Stimulated activated CD4-positive, alpha-beta T cell treated with anti-CD3 and anti-CD28 coated beads, Interleukin-2, amount 100 ng/mL, for 48 hours (primary cell): ENCODE measurements at places on chromosomes 6 and 20.

- DNase-seq = no peak
Measured at GRCh38 chr6:132023490-132023889, 72.3 kb upstream of the CCN2 start.

DNA sequence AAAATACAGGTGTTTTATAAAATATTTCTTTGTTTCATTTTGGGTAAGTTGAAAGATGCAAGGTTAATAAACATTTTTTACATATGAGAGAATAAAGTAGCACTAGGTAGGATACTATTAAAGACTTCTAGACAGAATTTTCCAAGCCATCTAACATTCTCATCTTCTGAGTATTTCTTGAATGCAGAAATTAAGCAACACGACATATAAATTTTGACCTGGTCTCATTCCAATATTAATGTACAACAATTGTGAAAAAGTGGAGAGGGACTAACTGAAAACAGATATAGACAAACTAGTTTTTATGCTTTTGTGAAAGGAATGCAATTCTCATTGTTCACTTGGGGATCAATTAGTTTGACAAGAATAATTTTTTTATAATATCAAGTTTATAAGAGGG, 11.5 kb upstream of the FOXO3 start:
- no peak for DNase-seq

DNA sequence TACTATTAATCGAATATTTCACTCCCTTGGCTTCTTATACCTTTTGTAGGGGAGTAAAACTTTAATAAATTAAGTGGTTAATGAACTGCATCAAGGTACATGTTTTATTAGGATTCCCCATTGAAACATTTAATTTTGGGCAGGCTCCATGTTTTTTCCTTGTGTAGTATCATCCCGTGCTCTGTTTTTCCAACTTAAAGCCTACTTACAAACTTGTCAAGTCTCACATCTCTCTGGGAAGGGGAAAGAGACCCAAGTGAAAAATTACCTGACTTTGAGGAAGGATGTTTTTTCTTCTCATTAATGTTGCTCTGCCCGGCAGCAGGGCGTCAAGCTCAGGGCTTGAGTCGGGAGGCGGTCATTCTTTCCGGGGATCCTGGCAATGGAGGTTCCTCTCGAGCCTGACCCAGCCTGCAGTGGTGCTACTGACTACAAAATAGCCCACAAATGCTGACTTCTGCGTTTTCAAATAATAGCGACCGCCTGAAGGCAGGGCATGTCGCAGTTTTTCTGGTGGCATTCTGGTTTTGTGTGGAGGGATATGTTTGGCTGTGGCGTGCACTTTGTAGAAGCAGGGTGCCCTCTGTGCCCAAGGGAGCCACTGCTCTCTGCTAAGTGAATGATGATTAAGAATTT, 2.4 kb downstream of the DSP start:
- DNase-seq = no peak

DNA sequence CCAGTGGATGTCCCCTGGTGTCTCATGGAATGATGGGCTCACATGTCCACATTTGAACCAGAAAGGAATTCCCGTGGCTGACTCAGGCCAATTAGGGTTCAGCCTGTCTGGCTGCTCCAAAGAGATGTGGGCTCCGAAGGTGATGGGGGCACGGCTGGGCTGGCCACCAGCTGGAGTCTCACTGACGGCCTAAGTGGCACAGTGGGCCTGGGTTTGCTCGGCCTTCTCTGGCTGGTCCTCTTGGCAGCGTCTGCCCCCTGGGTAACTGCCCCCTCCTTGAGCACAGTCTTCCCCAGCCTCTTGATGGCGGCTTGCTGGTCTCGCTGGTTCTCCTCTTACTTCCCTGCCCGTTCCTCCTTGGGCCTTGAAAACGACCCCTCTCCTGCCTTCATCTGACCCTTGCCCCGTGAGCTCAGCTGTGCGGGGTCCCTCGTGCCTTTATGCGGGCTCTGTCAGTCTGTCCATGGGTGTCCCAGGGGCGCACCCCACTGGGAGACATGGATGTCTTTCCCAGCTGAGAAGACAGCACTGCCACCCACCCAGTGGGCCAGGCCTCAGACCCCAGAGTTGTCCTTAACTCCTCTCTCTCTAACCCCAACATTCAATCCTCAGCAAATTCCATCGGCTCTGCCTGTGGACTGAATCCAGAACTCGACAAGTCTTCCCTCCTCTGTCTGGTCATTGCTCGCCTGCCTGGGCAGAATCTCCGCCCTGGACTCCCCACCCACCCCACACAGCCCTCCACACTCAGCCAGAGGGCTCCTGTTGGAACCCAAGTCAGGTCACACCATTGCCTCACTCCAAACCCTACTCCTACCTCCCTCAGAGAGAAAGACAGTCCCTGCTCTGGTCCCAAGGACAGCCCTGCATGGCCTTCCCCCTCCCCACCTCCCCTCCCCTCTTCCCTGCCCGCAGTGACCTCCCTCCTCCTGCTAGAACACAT, 78.7 kb downstream of the CEBPB start:
- no peak for DNase-seq

DNA sequence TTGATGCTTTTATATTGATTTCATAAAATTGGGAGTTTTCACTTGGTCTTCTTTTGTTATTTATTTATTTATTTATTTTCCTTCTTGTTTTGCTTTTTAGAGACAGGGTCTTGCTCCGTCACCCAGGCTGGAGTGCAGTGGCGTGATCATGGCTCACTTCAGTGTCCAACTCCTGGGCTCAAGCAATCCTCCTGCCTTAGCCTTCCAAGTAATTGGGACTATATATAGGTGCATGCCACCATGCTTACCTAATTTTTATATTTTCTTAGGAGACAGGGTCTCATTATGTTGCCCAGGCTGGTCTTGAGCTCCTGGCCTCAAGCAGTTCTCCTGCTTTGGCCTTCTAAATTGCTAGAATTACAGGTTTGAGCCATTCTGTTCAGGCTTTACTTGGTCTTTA, 38.3 kb upstream of the MYLK2 start:
- no peak for DNase-seq

- DNase-seq = no peak
Measured at GRCh38 chr6:135088818-135089809, 34.5 kb upstream of the HBS1L start.

DNA sequence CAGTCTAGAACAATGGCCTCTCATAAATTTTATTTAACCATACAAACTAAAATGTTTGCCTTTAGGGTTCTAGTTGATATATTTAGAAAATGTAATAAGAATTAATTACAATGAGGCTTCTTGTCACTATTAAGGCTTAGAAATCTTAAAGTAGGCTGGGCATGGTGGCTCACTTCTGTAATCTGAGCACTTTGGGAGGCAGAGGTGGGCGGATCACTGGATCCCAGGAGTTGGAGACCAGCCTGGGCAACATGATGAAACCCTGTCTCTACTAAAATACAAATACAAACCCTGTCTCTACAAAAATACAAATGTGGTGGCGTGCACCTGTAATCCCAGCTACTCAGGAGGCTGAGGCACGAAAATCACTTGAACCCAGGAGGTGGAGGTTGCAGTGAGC, 99.0 kb upstream of the ADGRF1 start:
- DNase-seq = no peak

DNA sequence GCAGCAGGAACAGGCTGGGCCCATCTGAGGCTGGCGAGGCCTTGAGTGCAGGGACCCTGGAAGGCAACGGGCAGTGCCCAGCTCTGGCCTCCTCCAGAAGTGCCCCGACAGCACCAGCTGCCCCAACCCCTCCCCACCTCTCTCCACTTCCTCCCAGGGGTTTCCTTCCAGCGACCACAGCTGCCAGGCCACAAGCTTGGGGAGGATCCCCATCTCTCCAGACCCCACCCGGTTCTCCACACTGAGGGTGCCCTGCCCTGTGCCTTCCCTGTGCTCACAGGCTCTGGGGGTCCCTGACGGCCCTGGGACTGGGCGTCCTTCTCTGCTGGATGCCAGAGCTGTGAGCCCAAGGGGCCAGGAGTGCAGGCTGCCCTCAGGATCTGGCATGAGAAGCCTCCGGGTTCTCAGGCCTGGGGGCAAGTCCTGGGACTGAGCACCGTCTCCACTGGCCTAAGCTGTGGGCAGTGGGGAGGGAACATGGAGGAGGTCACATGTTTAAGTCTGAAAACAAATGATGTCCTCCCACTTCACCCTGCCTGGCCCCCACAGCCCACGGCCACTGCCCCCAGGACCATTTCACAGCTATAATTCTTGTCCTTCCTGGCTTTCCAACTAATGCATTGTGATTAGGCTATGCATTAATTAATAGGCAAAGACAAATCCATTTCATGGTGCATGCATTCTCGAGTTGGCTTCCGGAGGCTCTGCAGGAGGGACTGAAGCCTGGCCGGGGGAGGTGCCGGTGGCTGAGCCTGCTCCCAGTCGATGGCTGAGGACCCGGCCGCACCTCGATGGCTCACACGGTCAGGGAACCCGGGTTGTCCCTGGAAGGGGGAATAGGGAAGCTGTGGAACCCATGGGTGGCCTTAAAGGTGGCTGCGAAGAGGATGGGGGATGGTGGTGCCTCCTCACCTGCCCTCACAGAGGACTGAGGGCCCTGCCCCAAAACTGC, 24.4 kb downstream of the BHLHE23 start:
- no peak for DNase-seq

GRCh38 chr6:131040866-131041265, 22.2 kb downstream of the EPB41L2 start:
- no peak for DNase-seq

DNA sequence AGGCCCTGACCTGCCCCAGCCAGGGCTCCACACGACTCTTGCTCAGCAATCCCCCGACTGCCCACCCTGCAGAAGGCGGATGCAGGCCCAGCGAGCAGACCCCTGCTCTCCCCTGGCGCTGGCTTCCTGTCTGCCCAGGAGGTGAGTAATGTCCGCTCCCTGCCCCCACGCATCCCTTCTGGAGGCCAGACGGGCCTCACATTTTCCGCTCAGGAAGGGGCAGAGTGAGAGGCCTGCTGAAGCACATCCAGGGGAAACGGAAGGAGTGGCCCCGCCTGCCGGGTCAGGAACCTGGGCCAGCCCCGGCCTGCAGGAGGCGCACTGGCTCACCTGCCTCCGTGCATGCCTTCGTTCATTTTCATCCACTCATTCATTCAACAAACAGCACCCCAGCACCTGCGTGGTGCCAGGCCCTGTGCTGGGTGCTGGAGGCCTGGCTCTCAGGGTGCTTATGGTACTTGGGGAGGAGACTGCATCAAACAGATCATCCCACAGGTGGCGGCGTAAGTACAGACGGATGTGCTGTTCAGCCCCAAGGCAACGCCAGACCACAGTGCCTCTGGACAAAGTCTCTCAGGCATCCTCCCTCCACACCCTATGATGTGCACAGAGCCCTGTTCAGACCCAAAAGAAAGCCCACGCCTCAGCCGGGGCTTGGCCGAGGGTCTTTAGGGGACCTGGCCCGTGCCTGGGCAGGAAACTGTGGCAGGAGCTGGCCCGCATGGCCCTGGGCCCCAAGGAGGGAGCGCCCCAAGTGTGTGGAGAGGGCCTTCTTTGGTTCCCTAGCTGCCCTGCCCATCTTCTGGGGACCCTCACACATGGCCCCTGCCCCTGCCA, 112.1 kb downstream of the ASXL1 start:
- DNase-seq = no peak

DNA sequence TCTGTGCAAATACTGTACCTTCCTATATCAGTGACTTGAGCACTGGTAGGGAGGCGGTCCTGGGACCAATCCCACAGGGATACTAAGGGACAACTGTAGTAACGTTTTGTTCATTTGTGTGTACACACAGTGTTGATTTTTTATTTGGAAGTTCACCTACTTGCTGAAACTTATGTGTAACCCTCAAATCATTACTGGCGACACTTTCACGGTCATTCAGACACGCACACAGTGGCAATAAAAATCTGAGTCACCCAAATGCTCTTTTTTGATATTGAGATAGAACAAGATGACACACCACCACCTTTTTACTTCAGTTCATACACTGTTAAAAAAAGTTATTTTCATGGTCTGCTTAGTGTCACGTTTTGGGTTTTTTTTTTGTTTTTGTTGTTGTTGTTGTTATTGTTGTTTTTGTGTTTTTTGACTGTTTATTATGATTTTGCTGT, 79.8 kb downstream of the QKI start:
- no peak for DNase-seq

DNA sequence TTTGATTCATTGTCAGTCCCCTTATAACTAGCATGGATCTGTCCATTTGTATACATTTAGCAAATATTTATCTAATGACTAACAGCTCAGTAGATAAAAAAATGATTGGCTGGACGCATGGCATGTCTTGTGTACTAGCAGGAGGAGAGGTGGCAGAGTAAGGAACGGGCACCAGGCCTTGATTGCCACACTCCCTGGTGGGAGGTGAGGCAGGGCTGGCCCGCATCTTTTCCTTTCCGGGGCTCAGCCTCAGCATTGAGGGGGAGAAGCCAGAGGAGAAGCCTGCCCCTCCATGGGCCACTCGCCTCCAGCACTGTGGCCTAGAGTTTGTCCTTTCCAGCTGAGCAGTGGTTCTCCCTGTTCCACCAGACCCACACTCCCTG, 84.9 kb upstream of the TMEM181 start:
- DNase-seq = no peak

GRCh38 chr6:144769142-144769541, 484.0 kb downstream of the UTRN start:
- no peak for DNase-seq

DNA sequence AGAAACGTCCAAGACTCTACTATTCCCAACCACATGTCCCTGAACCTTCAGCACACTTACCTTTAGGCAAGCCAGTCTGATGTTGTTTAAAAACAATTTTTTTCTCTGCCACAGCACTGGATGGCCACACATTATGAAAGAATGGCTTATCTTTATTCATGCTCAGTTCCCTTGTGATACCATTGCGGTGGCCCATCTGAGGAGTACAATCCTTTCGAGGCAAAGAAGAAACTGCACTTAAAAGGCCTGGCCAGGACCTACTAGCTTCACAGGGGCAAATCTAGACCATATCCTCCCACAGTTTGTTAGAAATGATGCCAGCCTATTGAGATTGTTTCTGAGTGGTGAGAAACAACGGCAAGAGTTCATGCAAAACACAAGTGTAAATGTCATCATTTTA, 88.4 kb upstream of the PLEKHG1 start:
- DNase-seq = no peak

- DNase-seq = no peak
Measured at GRCh38 chr6:115544765-115545671, 515.7 kb downstream of the FRK start.

- no peak for DNase-seq
Measured at GRCh38 chr20:17210983-17211382, 15.9 kb upstream of the PCSK2 start.

DNA sequence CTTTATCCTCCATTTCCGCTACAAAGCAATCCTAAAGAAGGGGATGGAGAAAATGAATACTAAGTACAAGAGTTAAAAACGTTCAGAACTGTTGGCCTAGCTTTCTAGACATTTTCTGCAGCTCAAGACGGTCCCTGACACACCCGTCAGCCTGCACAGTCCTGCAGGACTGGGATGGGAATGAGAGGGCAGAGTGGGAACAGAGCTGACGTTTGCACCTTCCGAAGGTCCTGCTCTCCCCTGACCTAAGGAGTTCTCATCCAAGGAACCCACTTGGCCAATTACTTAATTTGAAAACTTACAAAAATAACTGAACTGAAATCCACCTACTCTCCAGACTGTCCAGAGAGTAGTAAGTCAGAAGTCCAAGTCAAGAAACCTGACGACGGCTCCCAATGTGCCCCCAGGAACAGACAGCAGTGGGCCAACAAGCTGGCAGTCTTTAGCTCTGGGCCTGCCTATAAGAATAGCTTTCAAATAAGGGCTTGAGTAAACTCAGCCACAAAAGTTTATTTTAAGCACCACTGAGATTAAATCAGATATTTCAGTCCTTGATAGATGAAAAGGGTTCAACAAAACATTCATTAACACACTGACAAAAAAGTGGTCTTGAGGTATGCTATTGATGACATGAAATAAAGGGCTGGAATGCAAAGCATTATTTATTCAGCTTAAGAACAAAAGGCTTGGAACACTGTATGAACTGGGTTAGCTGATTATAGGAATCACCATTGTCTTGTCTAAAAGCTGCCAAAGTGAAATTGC, 76.8 kb downstream of the CNKSR3 start:
- DNase-seq = no peak
